A549 treated with RU486 at 1 μM for 4 hours (cell line): ENCODE measurements at places on chromosomes 4 and X. TPM values are rescaled to one million over a fixed set of nuclear protein-coding genes. Genes with fewer than 3 reads are reported as not detected.

Gene PABPC4L
- 0.06 to 0.10 TPM (median 0.07 TPM) in 4 of 5 replicates, not detected in the other for total RNA-seq

Gene MAGEA11
- total RNA-seq, result not detected in 5 replicates

Gene TMEM35A
- not detected in 5 replicates for total RNA-seq

Gene LDOC1
- total RNA-seq, result 81.5 to 109 TPM (median 103 TPM) in 5 replicates

Gene KCND1
- 0.77 to 1.4 TPM (median 1.2 TPM) in 5 replicates for total RNA-seq

Gene RWDD4
- total RNA-seq, result 12.3 to 22.5 TPM (median 20.2 TPM) in 5 replicates

Gene FGF5
- total RNA-seq, result 0.06 to 0.74 TPM (median 0.34 TPM) in 5 replicates
